ENCODE measurements at places on chromosomes 3 and 15.

DNA sequence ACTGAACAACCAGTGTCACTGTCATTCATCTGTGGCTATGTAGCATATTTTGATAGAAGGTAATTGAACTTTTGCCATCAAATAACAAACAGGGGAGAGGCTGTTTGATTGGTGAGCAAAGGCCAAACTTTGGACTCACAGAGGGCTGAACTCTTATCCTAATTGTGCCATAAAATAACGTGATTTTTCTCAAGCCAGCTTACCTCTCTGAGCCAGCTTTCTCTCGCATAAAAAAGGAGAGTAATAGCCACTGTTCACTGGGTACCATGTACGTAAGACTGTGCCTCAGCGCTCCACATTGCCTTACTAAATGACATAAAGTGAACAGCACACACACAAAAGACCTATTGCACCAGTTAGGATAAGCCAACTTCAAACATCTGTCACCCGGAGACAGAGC, 216.9 kb downstream of the LRTM1 start:
- no peak for DNase-seq

DNA sequence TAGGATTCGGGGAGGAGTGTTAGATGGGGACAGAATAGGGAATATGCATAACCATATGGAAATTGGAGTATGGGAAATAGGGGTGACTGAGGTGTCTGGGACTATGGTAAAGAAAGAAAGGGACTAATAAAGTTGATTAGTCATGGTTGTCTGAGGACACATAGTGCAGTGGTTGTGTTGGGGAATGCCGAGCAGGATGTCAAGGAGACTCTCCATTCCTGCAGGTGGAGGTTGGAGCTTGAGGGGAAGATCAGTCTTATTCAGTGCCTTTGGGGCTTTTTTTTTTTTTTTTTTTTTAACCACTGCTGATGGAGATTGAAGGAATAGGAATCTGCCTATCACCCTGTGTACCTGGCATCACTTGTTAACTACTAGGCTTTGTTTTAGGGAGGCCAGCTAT, 10.8 kb downstream of the NMD3 start:
- no peak for DNase-seq

GRCh38 chr15:34239151-34239808, 14.5 kb downstream of the EMC4 start:
- DNase-seq = no peak

- DNase-seq = no peak
Measured at GRCh38 chr3:149555927-149556326, 81.4 kb downstream of the TM4SF4 start.

DNA sequence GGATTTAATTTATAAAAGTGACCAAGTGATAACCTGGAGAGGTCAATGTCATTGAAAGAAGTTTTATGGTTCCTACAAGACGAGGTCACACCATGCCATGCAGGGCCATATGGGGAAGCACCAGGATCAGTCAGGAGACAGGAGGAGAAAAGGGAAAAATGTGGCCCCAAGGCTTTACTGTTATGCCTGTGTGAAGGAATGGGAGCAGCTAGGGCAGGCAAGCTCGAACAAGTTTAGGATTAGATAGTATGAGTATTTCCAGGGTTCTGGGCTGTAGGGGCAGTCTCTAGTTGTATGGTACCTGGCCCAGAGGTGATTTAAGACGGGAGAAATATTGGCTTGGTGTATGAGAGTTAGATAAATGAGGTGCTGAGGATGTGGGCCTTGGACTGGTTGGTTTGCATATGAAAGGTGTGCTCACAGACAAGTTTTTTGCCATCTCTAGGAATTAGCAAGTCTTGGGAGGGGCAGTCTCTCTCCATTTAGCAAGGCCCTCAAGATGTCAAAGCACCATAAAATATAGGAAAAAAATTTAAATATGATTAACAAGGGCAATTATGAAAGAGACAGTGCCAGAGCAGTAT, 36.3 kb upstream of the DCLK3 start:
- no peak for DNase-seq

- DNase-seq = no peak
Measured at GRCh38 chr15:56272454-56272853, 28.8 kb upstream of the RFX7 start.

GRCh38 chr3:188673646-188674186, 498.1 kb upstream of the TPRG1 start:
- DNase-seq = no peak

DNA sequence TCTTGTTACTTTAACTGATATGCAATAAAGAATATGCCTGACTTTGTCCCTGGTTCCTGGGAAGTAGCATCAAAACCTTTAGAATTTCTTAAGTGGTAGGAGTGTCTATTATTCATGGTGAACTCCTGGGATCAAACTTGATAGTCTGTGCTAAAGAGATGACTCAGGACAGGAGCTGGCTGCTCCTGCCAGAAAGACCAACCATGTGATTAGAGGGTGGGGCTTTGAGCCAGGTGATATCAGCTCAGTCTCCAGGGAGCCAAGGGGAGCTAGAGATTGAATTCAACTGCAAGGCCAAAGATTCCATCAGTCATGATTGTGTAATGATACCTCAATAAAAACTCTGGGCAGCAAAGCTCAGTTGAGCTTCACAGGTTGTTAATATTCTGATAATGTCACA, 20.6 kb upstream of the TMC3 start:
- DNase-seq = no peak

DNA sequence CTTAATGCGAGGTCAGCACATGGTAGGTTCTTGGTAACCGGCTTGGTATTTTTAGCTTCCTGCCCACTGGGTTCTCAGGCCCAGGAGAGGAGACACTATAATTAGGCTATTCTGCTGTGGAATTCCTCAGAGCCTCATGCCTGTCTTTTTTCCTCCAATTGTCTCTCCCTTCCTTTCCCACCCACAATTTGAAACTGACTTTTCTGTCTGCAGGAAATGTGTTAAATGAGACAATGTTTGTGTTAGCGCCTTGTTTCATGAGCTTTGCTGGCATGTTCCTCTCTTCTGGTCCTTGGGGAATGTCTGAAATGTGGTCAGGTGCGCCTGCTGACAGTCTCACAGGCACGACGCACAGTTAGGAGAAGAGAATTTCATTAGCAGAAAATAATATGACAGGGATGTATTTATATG, 223.6 kb upstream of the CTNNB1 start:
- DNase-seq = no peak

GRCh38 chr3:53140847-53141845, 10.9 kb upstream of the RFT1 start:
- DNase-seq = no peak

DNA sequence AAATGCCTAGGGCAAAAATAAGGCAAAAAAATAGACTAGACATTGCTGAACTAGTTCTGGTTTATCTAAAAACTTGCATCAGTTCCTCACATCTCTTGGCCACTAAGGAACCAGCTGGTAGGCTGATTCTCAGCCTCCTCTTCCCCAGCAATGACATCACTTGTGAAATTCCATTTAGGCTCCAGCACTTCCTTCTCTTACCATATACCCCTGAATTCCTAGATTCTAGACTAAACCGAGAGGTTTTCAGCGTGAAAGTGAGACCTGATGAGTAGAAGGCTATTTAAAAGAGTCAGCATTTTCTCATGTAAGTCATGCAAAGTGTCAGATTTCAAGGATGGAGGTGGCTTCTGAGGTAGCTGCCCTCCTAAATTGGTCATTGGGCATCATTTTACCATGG, 247.1 kb upstream of the CDIN1 start:
- no peak for DNase-seq

- DNase-seq = no peak
Measured at GRCh38 chr3:187247398-187247797, 44.1 kb downstream of the MASP1 start.

- DNase-seq = no peak
Measured at GRCh38 chr3:182914341-182914740, 66.0 kb downstream of the DCUN1D1 start.

DNA sequence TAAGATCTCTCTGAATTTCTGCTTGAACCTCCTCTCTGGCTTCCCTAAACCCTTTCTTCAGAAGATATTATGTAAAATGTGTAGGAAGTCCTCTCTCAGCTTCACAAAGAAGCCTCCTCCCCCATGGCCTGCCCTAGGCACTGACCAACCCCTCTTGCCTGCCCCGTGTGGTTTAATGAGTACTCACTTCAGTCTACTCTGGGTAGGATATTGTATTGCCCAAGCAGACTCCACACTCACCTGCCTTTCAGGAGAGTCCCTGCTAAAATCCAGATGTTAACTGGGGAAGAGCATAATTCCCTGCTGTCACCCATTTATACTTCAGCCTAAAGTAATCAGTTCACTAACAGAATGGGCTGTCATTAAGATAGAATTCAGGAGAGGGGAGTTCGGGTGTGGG, 2.6 kb upstream of the AGBL1 start:
- DNase-seq = no peak

- no peak for DNase-seq
Measured at GRCh38 chr3:181948286-181948685, 236.6 kb downstream of the SOX2 start.

DNA sequence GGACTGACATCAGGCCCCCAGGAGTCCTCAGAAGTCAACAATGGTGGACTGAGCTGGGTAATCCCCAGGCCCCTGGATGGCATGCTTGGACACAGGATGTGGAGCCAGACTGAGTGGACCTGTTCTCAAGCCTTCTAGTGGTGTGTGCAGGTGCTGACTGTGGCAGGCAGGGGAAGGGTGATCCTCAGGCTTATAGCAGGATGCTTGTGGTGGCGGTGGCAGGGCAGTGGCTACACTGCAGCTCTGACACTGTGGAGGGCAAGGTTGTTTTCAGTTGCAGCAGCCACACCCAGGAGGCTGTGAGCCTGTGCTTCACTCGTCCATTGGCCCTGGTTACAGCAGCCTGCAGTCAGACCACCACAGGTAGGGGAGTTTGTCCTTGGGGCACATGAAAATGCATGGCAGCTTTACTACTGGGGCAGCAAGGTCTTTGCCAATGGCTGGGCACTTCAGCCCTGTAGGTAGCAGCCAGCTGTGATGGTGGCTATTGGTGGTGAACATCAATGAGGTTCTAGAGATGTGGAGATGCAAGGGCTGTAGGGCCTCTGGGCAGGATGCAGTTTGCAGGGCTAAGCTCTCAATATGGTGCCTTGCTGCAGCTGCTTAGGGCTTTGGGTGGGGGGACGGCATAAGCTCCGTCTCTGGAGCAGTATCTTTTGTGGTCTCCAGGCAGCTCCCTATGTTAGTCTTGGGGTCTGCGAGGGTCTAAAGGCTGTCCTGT, 17.5 kb upstream of the MYO5A start:
- no peak for DNase-seq

GRCh38 chr3:15647611-15648167, 46.1 kb downstream of the BTD start:
- DNase-seq = no peak

- DNase-seq = no peak
Measured at GRCh38 chr15:43517354-43518196, at the start of gene MAP1A. TSS of gene MAP1A (plus strand) at chr15:43517608. CDS start at chr15:43521474, 3,866 bp downstream.

- no peak for DNase-seq
Measured at GRCh38 chr3:72099326-72100079, 314.6 kb upstream of the PROK2 start.

- DNase-seq = no peak
Measured at GRCh38 chr3:47512416-47513124, 942 bp downstream of the ELP6 start.

GRCh38 chr3:120144267-120144666, 50.0 kb upstream of the GSK3B start:
- DNase-seq = no peak

GRCh38 chr3:151305060-151305774, 11.4 kb downstream of the GPR87 start:
- no peak for DNase-seq

GRCh38 chr15:83209333-83209732, 1.7 kb upstream of the HDGFL3 start:
- no peak for DNase-seq

DNA sequence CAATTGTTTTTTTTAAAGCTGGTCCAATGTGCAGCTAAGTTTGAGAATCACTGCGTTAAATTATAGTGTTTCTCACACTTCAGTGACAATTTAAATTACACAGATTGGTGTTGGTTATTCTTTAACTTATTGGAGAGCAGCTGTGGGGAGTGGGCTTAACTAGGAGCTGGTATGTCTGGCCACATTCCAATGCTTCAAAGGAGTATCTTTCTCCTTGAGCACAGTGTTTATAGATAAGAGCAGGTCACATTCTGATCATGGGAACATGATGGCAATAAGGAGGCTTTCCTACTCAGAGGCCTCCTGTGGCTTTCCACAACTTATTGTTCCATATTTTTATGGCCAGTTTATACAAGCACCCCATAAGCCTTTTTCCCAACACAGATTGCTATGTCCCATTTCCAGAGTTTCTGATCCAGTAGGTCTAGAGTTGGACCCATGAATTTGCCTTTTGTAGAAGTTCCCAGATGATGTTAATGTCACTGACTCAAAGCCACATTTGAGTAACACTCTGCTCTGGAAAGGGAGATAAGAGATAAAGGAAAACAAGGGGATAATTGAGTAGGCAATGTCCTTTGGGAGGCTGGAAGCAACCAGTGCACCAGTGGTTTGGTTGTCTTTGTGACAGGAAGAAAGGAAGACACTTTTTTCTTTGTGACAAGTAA, 33.0 kb upstream of the PLSCR4 start:
- DNase-seq = no peak

DNA sequence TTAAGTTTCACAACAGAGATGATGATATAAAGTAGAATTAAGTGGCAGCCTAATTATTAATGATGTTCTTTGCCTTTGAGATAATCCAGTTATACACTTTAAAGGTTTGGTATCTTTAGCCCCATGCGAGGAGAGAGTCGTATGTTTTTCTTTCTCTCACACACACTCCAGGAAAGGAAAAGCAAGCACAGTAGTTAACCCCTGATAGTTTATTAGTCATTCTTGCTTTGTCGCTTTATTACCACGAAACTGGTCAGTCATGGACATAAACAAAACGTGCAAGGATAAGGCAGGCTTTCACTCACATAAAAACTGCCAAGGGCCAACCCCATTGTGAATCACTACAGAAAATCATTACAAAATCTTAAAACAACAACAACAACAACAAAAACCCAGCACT, 866.9 kb downstream of the FHIT start:
- no peak for DNase-seq

GRCh38 chr3:194142156-194142910, 6.4 kb downstream of the HES1 start:
- no peak for DNase-seq

GRCh38 chr15:94174399-94174802, 57.0 kb upstream of the MCTP2 start:
- DNase-seq = no peak

GRCh38 chr15:24898715-24899272, 56.0 kb upstream of the SNRPN start:
- DNase-seq = no peak

- DNase-seq = no peak
Measured at GRCh38 chr3:178538056-178538455, 1.8 kb downstream of the KCNMB2 start.

GRCh38 chr3:171829841-171830517, 13.2 kb upstream of the TMEM212 start:
- DNase-seq = no peak
